ENCODE measurements at places on chromosomes 6 and 20.

- no peak for DNase-seq
These were observed 94.4 kb downstream of the RNASET2 start for GRCh38 chr6:166861961-166862286.

- DNase-seq = no peak
These were observed 447.3 kb downstream of the MAFB start for GRCh38 chr20:40241596-40242343.

- DNase-seq = no peak
These were observed 42.6 kb upstream of the HDGFL1 start for GRCh38 chr6:22526736-22527135.

- DNase-seq = peak; percentile 82
These were observed 184.7 kb upstream of the JARID2 start for GRCh38 chr6:15061180-15061641.

DNA sequence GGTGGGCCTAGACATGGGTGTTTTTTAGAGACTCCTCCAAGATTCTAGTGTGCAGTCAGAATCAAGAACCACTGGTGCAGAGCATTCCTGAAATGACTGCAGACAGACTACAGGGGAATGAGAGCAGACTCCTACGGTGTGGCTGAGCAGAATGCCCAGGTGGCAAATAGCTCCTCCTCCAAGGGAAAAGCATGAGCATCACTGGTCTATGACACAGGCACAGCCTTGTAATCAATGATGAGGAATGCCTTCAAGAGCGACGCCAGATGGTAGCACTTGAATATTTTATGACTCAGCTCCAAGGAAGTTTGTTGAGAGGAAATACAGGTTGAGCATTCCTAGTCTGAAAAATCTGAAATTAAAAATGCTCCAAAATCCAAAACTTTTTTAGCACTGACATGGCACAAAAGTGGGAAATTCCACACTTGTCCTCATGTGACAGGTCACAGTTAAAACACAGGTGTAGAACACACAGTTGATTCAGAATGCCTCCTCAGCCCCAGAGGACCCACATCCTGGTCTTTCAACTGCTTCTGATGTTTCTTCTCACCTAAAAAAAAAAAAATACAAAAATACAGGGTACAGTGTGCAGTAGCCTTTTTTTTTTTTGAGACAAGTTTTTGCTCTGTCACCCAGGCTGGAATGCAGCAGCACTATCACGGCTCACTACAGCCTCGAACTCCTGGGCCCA is 10.6 kb upstream of the FAM8A1 start:
- no peak for DNase-seq

DNA sequence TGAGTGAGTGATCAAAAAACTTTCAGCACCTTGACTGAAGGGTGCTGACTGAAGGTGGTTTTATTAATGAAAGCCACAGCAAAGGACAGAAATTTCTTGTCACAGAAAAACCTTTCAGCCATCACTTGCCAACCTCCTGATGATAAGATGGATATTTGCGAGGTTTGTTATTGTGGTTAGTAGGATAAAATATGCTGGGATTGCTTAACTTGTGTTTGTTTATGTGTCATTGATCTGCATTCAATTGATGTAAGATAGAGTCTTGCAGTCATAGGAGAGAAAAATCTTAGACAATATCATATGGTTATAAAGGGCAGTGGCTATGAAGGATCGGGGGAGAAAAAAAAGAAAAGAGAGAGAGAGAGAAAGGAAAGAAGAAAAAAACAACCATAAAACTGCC is 1.2 kb downstream of the TSBP1 start:
- DNase-seq = no peak

DNA sequence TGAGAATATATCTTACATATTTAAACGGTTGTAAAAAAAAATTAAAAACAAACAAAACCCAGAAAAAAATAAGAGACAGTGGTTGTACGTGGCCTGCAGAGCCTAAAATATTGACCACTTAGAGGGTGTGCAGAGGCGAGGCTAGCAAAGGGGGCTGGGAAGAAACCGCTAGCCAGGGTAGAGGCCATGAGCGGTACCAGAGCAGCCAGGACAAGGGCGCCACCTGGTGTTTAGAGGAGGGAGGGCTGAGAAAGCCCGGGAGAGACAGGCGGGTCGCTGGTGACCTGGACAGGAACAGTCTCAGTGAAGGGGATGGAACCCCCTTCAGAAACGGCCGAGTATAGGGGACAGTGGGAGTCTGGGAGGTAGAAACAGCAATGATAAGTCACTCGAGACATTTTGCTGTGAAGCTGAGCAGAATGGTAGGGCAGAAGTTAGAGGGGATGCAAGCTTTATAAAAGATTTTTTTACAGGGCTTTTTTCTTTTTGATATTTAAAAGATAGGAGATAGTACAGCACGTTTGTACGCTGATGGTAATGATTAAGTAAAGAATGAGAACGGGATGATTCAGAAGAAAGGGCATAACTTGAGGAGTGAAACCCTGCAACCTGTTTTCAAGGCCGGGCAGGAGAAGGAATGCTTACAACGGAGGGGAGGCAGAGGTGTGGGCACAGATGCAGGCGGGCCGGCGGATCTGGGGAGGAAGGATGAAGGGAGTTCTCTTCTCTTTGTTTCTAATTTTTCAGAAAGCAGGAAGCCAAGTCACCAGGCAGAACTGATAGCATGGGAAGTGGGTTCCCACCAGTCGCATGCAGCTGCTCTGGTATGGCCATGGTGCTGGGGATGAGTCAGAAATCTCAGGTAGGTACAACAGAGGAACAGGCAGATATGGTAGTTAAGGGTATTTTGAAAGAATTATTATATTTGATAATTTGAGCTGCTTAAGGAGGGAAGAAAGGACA is 76.2 kb downstream of the FAM229B start:
- DNase-seq = no peak

- DNase-seq = no peak
These were observed 96.6 kb upstream of the NXT1 start for GRCh38 chr20:23254034-23254433.

DNA sequence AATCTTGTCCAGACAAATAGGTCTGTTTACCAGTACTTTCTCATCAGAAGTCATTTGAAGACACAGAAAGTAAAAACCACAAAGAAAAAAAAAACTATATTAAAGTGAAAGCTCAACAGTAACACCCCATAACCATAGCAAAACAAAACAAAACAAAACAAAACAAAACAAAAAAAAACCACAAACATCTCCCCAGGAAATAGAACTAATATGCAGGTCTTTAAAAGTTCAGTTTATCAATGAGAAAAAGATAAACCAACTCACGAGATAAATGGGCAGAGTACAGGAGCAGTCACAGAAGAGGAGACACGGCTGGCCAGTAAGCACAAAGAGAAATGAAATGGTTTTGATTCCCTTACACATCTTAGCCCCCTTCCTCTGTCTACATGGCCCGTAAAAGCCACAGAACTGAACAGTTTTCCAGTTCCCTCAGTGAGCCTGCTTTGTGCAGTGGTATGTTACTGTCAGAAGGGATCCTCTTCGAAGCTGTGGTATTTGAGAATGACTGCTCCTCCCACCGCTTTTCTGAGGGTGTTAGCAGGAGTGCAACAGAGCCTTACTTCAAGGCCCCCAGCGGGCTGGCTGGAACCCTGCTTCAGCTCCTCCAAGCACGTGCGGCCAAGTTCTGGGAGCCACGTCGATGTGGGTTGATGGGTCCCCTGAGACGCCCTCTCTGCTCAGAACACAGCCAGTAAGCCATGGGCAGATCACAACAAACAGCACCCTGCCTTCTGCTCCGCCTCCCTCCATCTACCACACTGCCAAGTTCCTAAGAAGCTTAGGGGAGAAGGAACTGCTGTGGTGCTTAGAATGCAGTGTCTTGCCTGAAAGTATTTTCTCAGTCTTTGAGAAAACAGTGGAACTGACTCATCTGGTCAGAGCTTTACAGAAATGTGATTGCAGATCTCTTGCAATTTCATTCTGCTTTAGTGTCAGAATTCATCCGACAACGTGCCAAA is 14.0 kb downstream of the UST start:
- DNase-seq = no peak

DNA sequence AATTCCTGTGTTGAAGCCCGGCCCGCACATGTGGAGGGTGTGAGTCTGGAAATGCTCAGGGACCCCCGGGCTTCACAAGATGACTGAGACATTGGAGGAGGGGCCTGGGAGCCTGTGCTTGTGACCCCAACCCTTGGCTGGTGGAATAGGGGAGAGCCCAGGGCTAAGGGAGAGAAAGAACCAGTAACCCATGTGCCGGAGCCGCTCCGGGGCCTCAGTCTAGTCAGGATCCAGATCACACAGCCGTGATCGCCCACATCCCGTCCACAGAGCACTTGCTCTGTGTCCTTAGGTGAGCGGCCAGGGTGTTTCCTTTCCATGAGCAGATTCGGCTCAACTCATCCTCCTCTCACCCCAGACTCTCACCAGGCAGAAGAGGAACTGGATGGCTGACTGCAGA is 152.3 kb upstream of the RPS6KA2 start:
- no peak for DNase-seq

DNA sequence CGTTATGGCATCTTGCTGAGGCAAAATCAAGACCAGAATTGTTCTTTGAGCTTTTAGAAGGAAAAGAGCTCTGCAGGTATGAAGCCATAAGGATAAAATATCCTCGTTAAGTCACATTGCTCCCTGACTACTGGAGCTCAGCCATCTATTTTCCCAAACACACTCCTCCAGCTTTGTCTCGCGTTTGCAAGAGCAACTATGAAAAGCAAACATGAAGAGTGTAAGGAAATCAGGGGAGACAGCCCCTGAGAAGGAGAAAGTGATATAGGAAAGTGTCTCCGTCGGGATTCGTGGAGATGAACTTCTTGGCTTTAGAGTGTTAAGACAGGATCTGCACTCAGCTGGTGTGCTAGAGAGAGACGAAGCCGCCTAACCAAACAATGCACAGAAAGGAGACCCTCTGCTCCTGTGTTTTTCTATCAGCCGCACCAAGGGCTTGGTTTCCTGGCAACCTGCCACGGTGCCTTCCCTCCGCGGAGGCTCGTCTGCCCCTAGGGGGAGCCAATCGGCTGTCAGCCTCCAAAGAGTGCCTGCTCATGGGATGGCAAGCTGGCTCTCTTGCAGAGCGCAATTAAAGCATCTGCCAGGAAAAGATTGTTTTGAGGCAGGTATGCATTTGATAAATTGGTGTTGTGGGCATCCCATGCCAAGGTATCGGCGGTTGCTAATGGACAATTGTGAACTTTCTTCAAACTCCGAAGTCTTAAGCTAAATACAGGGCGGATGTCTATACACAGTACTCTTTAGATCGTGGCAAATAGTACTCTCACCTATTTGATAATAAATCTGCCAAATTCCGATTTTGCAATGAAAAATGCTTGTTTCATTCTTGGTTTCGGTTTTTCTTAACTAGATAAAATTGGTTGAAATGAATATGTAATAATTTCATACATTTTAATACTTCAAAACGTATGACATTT is 603.2 kb downstream of the RNF144B start:
- DNase-seq = no peak

- DNase-seq = no peak
These were observed 38.0 kb upstream of the PDE10A start for GRCh38 chr6:165701005-165701404.

GRCh38 chr6:2209226-2209809 is 36.1 kb downstream of the GMDS start:
- DNase-seq = peak; percentile 69

- no peak for DNase-seq
These were observed 726 bp upstream of the ARFGEF3 start for GRCh38 chr6:138161088-138161337.

- no peak for DNase-seq
These were observed 25.5 kb upstream of the OSTM1 start for GRCh38 chr6:108100003-108100402.
